ENCODE measurements at places on chromosomes 3 and 15.

GRCh38 chr15:80233581-80233980 lies 18.4 kb downstream of the CTXND1 start:
- H3K36me3 ChIP-seq: peaks cover 2% of the 10 kb centered on the region
- no peak overlapping the region for H3K4me3 ChIP-seq
- peaks cover 5% of the 10 kb centered on the region for H3K4me1 ChIP-seq
- no peak overlapping the region for H3K27ac ChIP-seq

DNA sequence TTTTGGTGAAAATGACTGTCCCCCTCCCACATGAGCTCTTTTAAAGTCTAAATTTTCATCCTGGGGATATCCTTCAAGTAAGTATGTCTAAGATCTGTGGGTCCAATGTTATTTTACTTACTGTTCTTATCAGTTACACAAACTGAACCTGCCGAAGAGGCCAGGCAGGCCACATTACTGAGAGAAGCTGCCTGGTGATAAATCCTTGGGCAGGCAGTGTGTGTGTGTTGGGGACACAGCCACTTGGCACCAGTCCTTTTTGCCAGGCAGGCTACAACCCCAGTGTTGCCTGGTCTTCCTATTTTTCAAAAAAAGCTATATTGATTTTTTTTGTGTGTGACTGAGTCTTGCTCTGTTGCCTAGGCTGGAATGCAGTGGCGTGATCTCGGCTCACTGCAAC lies 50.6 kb upstream of the RASA2 start:
- H3K4me1 ChIP-seq: peaks cover 11% of the 10 kb centered on the region
- H3K4me3 ChIP-seq: no peak overlapping the region
- no peak for DNase-seq

DNA sequence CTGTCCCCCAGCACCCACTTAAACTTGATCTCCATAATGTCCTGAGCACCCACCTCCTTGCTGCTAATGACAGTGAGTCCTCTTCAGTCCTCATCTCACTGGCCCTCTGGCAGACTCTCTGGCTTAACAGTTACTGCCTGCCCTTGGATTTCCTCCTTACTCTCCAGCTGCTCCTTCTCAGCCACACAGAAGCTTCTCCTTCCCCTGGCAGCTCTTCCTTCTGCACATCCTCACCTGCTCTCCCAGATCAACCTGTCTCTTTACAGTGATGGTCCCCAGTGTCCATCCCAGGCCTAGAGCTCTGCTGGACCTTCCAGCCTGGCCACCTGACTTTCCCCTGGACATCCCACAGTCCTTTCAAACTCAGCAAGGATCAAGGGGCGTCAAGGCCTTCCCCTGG lies 47.4 kb upstream of the SMAD3 start:
- H3K27ac ChIP-seq: no peak overlapping the region
- DNase-seq: no peak
- H3K4me3 ChIP-seq: no peak overlapping the region
- H3K4me1 ChIP-seq: peaks cover 8% of the 10 kb centered on the region

DNA sequence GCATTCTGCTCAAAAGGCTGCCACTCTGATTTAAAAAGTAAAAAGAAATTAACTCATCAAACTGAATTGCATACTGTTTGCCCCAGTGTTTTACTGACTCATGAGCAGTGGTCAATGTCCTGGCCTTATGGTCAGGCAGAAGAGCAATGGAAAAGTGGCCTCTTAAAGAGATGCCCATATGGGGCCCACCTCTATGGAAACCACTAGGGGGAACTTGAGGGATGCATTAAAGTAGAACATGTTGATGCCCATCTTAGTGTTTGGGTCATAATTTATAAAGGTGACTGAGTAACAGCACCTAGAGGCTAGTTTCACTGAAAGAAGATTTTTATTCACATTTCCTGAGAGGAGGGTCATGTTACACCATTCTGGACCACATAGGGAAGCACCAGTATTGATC lies 66.5 kb upstream of the RNU6-1 start:
- H3K4me3 ChIP-seq: no peak overlapping the region
- no peak for DNase-seq
- H3K27ac ChIP-seq: no peak overlapping the region
- H3K27me3 ChIP-seq: no peaks in the 10 kb centered on the region
- peaks cover 4% of the 10 kb centered on the region for H3K4me1 ChIP-seq
- no peaks in the 10 kb centered on the region for H3K36me3 ChIP-seq

DNA sequence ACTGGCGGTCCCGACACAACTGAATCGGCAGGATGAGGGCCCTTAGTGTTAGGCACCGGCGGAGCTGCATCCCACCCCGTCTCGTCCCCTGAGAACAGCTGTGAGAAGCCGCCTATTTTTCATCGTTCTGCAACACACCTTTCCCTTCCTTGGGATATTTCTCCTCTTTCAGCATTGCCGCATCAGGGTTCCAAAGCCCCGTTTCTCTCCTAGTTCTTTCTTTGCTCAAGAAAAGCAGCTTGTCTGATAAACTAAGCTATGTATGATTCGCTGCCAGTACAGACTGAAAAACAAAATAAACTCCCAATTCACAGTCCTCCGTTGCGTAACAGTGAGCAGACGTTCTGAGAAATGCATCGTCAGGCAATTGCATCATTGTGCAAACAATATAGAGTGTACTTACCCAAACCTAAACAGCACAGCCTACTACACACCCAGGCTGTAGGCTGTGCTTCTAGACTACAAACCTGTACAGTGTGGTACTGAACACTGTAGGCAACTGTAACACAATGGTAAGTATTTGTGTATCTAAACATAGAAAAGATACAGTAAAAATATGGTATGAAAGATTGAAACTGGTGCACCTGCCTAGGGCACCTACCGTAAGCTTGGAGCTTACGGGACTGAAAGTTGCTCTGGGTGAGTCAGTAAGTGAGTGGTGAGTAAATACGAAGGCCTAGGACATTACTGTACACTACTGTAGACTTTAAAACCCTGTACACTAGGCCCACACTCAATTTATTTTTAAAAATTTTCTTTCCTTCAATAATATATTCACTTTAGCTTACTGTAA lies 8.9 kb upstream of the ADAMTS17 start:
- H3K4me1 ChIP-seq: peaks cover 5% of the 10 kb centered on the region
- H3K27ac ChIP-seq: peak overlapping the region; percentile 100
- H3K36me3 ChIP-seq: no peaks in the 10 kb centered on the region
